ENCODE measurements at places on chromosomes 5 and 9. TPM values are rescaled to one million over a fixed set of nuclear protein-coding genes. Genes with fewer than 3 reads are reported as not detected.

IL9 gene
- not detected for total RNA-seq

OMD gene
- not detected for total RNA-seq

SHROOM1 gene
- 9.5 TPM for total RNA-seq

BTNL9 gene
- total RNA-seq, result 11.7 TPM

FAM163B gene
- total RNA-seq, result not detected

ISL1 gene
- 1.3 TPM for total RNA-seq

Data from HCT116 (cell line).